ENCODE measurements at places on chromosomes 5 and 9.

- no peak for DNase-seq
Measured at GRCh38 chr9:8384091-8384490, 584.5 kb upstream of the DMAC1 start.

GRCh38 chr5:108079753-108080152 is 302.1 kb downstream of the FBXL17 start:
- no peak for DNase-seq

- DNase-seq, result no peak
Measured at GRCh38 chr9:124281931-124282371, 24.2 kb downstream of the NEK6 start.

DNA sequence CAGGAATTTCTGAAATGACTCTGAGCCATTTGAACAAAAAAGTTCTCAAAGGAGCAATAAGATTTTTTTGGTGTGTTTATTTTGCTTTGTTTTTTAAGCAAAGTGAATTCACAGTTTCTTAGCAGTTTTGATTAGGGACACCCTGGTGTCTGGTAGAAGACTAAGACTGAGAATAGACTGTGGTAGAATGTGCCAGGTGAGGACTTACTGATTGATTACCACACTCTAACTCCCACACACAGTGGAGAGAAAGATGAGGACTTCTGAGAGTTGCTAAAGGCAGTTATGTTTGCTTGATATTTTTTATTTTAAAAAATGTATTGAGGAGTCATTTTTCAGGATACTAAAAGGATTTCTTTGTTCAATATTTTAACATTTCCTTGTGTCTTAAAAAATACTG is 175.1 kb downstream of the CD180 start:
- no peak for DNase-seq
